Ovary (tissue), 10 donors: ENCODE measurements at places on chromosomes 5 and 9. TPM values are rescaled to one million over a fixed set of nuclear protein-coding genes. Genes with fewer than 3 reads are reported as not detected.

- H3K4me3 ChIP-seq, result no peak overlapping the region
- DNase-seq, result no peak
- H3K36me3 ChIP-seq, result no peaks in the 10 kb centered on the region
- no peaks in the 10 kb centered on the region for H3K4me1 ChIP-seq
- H3K27me3 ChIP-seq, result no peaks in the 10 kb centered on the region
Observed at GRCh38 chr5:143033535-143034250, 263.5 kb downstream of the ARHGAP26 start.

DNA sequence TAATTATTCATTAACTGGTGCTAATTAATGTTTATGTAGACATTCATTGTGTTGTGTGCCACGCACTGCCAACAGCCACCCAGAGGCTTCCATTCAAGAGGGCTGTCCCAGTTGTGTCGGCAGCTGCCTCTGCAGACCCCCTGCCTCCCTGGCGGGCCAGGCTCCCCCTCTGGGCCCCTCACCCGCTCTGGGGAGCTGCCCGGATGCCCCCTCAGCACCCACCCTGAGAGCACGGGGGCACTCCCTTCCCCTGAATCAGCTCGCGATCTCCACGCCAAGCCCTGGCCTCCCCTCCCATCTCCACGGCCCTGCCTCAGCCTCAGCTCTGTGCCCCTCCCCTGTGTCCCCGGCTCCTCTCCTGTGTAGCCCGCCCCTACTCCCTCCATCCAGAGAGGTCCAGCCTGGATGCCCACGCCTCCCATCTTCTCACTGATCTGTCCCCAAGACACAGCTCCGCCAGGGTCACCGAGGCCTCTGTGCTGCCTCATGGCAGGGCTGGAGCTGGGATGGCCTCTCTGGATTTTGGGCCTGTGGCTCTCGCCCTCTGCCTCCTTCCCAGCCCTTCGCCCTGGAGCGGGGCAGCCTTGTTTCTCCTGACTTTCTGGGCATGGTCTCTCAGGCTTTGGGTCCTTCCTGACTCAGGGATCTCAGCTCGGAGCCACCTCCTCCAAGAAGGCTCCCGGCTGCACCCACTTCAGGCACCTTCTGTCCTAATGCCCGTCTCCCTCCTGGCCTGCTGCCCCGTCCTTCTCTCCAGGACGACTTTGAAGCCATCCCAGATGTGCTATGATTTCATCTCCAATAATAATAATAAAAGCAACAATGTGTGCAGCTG is 16.0 kb upstream of the SLC9A3 start:
- H3K36me3 ChIP-seq, result no peaks in the 10 kb centered on the region
- H3K27me3 ChIP-seq, result no peaks in the 10 kb centered on the region
- no peaks in the 10 kb centered on the region for H3K4me1 ChIP-seq
- no peak overlapping the region for H3K4me3 ChIP-seq

- no peaks in the 10 kb centered on the region for H3K27me3 ChIP-seq
- no peaks in the 10 kb centered on the region for H3K36me3 ChIP-seq
- no peak overlapping the region for H3K27ac ChIP-seq
- no peak overlapping the region for H3K4me3 ChIP-seq
Observed at GRCh38 chr9:124518116-124518515, 10.9 kb upstream of the NR5A1 start.

- no peaks in the 10 kb centered on the region for H3K4me1 ChIP-seq
- H3K27ac ChIP-seq, result no peak overlapping the region
- no peaks in the 10 kb centered on the region for H3K36me3 ChIP-seq
- no peak for DNase-seq
Observed at GRCh38 chr5:72540759-72541438, 33.7 kb upstream of the ZNF366 start.

- no peaks in the 10 kb centered on the region for H3K4me1 ChIP-seq
- H3K36me3 ChIP-seq, result no peaks in the 10 kb centered on the region
- H3K27ac ChIP-seq, result no peak overlapping the region
- no peak overlapping the region for H3K4me3 ChIP-seq
- no peak for DNase-seq
Observed at GRCh38 chr9:86241216-86241615, 18.2 kb downstream of the C9orf153 start.

DNA sequence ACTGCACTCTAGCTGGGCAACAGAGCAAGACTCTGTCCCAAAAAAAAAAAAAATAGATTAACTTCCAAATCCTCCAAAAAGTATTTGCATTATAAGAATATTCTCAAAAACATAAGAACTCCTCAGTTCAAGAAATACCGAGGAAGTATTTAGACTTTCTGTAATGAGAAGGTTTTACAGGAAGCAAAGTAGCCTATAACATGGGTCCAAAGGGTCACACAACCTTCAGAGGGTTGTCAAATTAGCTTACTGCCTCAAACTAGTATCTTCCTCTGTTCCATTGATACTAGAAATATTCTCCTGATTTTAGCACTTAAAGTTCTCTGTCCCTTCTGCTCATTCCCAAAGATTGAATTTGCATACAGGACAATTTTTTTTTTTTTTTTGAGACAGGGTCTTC is 121.9 kb downstream of the INVS start:
- H3K27me3 ChIP-seq, result no peaks in the 10 kb centered on the region
- DNase-seq, result no peak
- H3K36me3 ChIP-seq, result no peaks in the 10 kb centered on the region
- no peaks in the 10 kb centered on the region for H3K4me1 ChIP-seq
- H3K27ac ChIP-seq, result no peak overlapping the region

GRCh38 chr5:177349362-177349647 is 2.2 kb downstream of the LMAN2 start:
- H3K36me3 ChIP-seq, result no peaks in the 10 kb centered on the region
- no peak for DNase-seq
- H3K4me1 ChIP-seq, result peaks cover 14% of the 10 kb centered on the region
- H3K4me3 ChIP-seq, result no peak overlapping the region
- H3K27ac ChIP-seq, result no peak overlapping the region
- H3K27me3 ChIP-seq, result no peaks in the 10 kb centered on the region

- no peaks in the 10 kb centered on the region for H3K4me1 ChIP-seq
- no peak overlapping the region for H3K27ac ChIP-seq
- H3K4me3 ChIP-seq, result no peak overlapping the region
- no peaks in the 10 kb centered on the region for H3K36me3 ChIP-seq
- no peak for DNase-seq
Observed at GRCh38 chr5:30392897-30393296, 800.6 kb upstream of the CDH6 start.

GRCh38 chr5:176754376-176754973 is 55.9 kb upstream of the UNC5A start:
- no peak for DNase-seq
- no peaks in the 10 kb centered on the region for H3K4me1 ChIP-seq
- H3K27ac ChIP-seq, result no peak overlapping the region
- no peaks in the 10 kb centered on the region for H3K36me3 ChIP-seq

The NUTM2G gene
- not detected for total RNA-seq

The WDR38 gene
- total RNA-seq, result 22.5 TPM
